Type B pancreatic cell (in vitro differentiated cells): ENCODE measurements at places on chromosomes 7 and 10. TPM values are rescaled to one million over a fixed set of nuclear protein-coding genes. Genes with fewer than 3 reads are reported as not detected.

GRCh38 chr10:130041451-130042371 is 68.9 kb downstream of the C10orf143 start:
- H3K36me3 ChIP-seq = no peaks in the 10 kb centered on the region
- no peaks in the 10 kb centered on the region for H3K4me1 ChIP-seq
- peaks cover 32% of the 10 kb centered on the region for H3K27me3 ChIP-seq
- H3K27ac ChIP-seq = no peak overlapping the region
- no peak for DNase-seq

DNA sequence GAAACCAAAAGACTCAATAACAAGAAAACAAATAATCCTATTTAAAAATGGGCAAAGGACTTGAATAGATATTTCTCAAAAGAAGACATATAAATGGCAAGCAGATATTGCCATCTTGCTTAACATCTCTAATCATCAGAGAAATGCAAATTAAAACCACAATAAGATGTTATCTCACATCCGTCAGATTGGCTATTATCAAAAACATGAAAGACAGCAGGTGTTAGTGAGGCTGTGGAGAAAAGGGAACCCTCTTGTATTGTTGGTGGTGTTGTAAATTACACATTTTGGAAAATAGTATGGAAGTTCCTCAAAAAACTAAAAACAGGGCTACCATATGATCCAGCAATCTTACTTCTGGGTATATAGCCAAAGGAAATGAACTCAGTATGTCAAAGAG is 25.7 kb downstream of the OPALIN start:
- no peaks in the 10 kb centered on the region for H3K4me1 ChIP-seq
- H3K4me3 ChIP-seq = no peak overlapping the region
- DNase-seq = no peak
- no peak overlapping the region for H3K27ac ChIP-seq

DNA sequence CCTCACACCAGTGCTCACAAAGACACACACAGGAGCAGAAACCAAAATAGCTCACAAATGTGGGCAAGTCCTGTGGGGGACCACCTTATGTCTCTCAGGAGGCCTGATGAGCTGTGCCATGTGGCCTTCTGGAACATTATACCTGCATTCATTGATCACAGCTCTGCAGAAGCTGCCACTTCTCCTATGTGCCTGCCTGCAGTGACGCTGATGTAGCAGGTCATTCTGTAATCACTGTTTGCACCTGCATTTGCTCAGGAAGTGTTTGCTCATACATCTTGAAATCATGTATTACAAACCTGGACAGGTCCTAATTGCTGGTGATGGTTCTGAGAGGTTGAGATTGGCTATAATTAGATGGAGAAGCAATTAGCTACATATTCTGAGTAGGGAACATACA is 310.2 kb downstream of the AUTS2 start:
- H3K4me3 ChIP-seq = no peak overlapping the region
- peaks cover 35% of the 10 kb centered on the region for H3K4me1 ChIP-seq
- no peak overlapping the region for H3K27ac ChIP-seq
- no peak for DNase-seq

- H3K4me1 ChIP-seq = peaks cover 9% of the 10 kb centered on the region
- H3K36me3 ChIP-seq = no peaks in the 10 kb centered on the region
- peaks cover 21% of the 10 kb centered on the region for H3K27me3 ChIP-seq
These were observed at the start of gene C10orf67 for GRCh38 chr10:23344241-23344841. Gene C10orf67 (minus strand): TSS chr10:23344797. CDS start chr10:23344774, 23 bp downstream.

GRCh38 chr10:118271671-118272070 is 70.5 kb downstream of the FAM204A start:
- no peaks in the 10 kb centered on the region for H3K36me3 ChIP-seq
- H3K4me1 ChIP-seq = peaks cover 11% of the 10 kb centered on the region
- DNase-seq = no peak
- peaks cover 47% of the 10 kb centered on the region for H3K27me3 ChIP-seq
- peak overlapping the region; percentile 47 for H3K4me3 ChIP-seq

- no peak for DNase-seq
- no peaks in the 10 kb centered on the region for H3K27me3 ChIP-seq
- H3K27ac ChIP-seq = no peak overlapping the region
- no peaks in the 10 kb centered on the region for H3K4me1 ChIP-seq
These were observed 608.0 kb downstream of the PHTF2 start for GRCh38 chr7:78406531-78406930.

- H3K27me3 ChIP-seq = no peaks in the 10 kb centered on the region
- peaks cover 3% of the 10 kb centered on the region for H3K36me3 ChIP-seq
- H3K4me1 ChIP-seq = peaks cover 9% of the 10 kb centered on the region
These were observed 481.1 kb downstream of the SEMA3D start for GRCh38 chr7:84705706-84706105.

DNA sequence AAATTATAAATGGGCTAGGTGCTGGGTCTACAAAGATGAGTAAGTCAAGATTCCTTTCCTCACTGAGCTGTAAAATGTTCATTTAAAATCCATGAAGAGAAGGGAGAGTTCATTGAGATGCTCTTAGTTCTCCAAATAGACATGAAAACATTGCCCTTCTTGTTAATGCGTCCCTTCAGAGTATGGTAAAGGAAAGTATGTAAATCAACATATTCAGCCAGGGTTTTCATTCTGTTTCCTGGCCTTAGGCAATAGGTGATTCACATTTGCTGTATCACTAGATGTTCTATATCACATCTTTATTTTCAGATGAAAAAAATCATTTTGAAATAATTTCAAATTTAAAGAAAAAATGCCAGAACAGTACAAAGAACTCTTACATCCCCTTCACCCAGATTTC is 5.4 kb downstream of the ANKIB1 start:
- H3K27ac ChIP-seq = no peak overlapping the region
- H3K36me3 ChIP-seq = peaks cover 25% of the 10 kb centered on the region
- H3K4me3 ChIP-seq = no peak overlapping the region
- DNase-seq = no peak
- no peaks in the 10 kb centered on the region for H3K27me3 ChIP-seq
- H3K4me1 ChIP-seq = peaks cover 19% of the 10 kb centered on the region

GRCh38 chr7:149669121-149669818 is 104.1 kb downstream of the ZNF467 start:
- H3K4me3 ChIP-seq = no peak overlapping the region
- H3K27ac ChIP-seq = no peak overlapping the region
- no peaks in the 10 kb centered on the region for H3K36me3 ChIP-seq
- no peak for DNase-seq
- H3K4me1 ChIP-seq = no peaks in the 10 kb centered on the region

DNA sequence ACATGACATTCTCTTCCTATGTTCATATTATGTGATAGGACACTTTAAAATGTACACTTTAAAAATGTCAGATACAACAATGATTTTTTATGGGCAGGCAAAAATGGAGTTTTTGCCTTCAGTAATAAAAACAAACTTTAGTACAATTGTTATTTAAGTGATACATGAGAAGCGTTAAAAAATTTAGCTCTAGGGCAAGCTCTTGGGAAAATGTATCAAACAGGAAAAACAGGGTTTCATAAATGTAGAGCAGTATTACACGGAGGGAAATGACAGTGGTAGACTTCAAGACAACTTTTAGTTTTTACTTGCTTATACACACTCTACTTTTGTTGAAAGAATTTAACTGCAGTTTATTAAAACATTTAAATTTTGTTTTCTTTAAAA is 1.5 kb downstream of the FHIP2A start:
- H3K27me3 ChIP-seq = no peaks in the 10 kb centered on the region
- peak overlapping the region; percentile 94 for H3K4me3 ChIP-seq
- peak overlapping the region; percentile 98 for H3K27ac ChIP-seq
- DNase-seq = no peak
- H3K4me1 ChIP-seq = peaks cover 32% of the 10 kb centered on the region

GRCh38 chr7:131586759-131587158 is 30.3 kb upstream of the PODXL start:
- H3K27me3 ChIP-seq = peaks cover 7% of the 10 kb centered on the region
- H3K27ac ChIP-seq = no peak overlapping the region
- H3K36me3 ChIP-seq = no peaks in the 10 kb centered on the region
- DNase-seq = no peak

DNA sequence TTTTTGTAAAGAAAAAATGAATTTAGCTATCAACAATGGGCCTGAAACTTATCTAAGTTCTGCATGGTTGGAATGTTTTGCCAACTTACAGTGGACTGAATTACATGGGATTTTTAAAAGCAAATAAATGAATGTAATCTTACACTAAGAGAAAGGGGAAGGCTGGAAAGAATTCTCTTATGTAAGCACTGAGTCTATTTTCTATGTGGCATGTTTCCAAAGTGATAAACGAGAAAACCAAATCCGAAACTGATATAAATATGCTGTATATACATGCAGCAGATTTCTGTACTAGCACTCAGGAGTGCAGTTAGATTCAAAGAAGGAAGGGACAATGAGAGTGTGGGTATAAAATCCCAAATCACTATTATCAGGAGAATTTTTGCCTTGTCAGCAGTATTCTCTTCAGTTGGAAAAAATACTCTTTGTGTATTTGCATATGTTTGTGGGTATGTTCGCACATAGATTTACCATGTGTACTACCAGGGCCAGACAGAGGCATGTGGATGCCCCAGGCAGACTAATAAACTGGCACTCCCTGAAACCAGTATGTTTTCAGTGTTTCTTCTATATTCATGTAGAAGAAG is 334.3 kb upstream of the SEMA3D start:
- H3K4me3 ChIP-seq = peak overlapping the region; percentile 5
- peak overlapping the region; percentile 53 for H3K27ac ChIP-seq
- no peaks in the 10 kb centered on the region for H3K36me3 ChIP-seq
- no peak for DNase-seq
- H3K27me3 ChIP-seq = no peaks in the 10 kb centered on the region

- no peaks in the 10 kb centered on the region for H3K27me3 ChIP-seq
- DNase-seq = no peak
- no peaks in the 10 kb centered on the region for H3K36me3 ChIP-seq
- H3K4me1 ChIP-seq = peaks cover 62% of the 10 kb centered on the region
- peak overlapping the region; percentile 36 for H3K4me3 ChIP-seq
These were observed 46.9 kb downstream of the UNC5B start for GRCh38 chr10:71259282-71259681.

DNA sequence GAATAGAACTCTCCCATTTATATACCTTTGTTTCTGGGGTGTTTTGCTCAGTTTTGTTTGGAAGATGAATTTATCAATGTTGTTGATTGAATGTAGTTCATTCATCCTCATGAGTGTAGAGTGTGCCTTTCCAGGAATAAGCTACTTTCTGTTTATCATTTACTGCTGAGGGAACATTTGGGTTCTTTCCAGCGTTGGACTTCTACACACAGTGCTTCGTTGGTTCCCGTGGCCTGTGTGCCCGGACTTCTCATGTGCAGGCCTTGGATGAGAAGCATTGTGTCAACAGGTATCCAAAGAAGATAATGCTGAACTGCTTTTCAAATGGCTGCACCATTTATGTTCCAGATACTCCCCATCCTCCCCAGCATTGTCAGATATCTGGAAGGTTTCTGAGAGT is 107.6 kb upstream of the TNS3 start:
- no peak for DNase-seq
- H3K27me3 ChIP-seq = no peaks in the 10 kb centered on the region
- H3K27ac ChIP-seq = no peak overlapping the region
- H3K4me1 ChIP-seq = peaks cover 26% of the 10 kb centered on the region

- DNase-seq = no peak
- H3K36me3 ChIP-seq = no peaks in the 10 kb centered on the region
- H3K4me1 ChIP-seq = peaks cover 7% of the 10 kb centered on the region
- H3K27ac ChIP-seq = no peak overlapping the region
- no peaks in the 10 kb centered on the region for H3K27me3 ChIP-seq
These were observed 7.1 kb upstream of the AQP1 start for GRCh38 chr7:30904561-30904960.

- no peak overlapping the region for H3K4me3 ChIP-seq
- no peak overlapping the region for H3K27ac ChIP-seq
- H3K27me3 ChIP-seq = no peaks in the 10 kb centered on the region
- no peak for DNase-seq
- no peaks in the 10 kb centered on the region for H3K4me1 ChIP-seq
- H3K36me3 ChIP-seq = no peaks in the 10 kb centered on the region
These were observed 1382.6 kb downstream of the GATA3 start for GRCh38 chr10:9437131-9437530.

DNA sequence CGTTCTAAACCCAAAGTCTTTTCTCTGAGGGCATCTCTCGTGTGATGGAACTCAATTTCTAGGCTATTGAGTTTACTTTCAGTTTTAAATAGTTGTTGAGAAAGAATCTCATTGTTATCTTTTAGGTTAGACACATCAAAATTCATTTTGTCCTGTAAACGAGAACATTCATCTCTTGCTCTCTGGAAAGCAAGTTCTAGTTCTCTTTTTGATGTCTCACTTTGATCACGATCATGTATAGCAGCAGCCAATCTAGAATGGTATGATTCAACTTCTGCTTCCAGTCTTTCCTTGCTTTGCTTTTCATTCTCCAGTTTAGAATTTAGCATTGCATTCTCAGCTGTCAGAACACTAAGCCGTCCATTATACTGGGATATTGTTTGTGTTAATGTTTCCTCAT is 65.1 kb downstream of the ANKRD26 start:
- no peak overlapping the region for H3K27ac ChIP-seq
- no peak for DNase-seq
- no peaks in the 10 kb centered on the region for H3K27me3 ChIP-seq
- H3K4me1 ChIP-seq = no peaks in the 10 kb centered on the region
- no peak overlapping the region for H3K4me3 ChIP-seq
- peaks cover 25% of the 10 kb centered on the region for H3K36me3 ChIP-seq

GRCh38 chr10:68606918-68607317 is 46.8 kb downstream of the TET1 start:
- H3K36me3 ChIP-seq = peaks cover 14% of the 10 kb centered on the region
- DNase-seq = no peak
- H3K27ac ChIP-seq = no peak overlapping the region
- peaks cover 19% of the 10 kb centered on the region for H3K4me1 ChIP-seq

DNA sequence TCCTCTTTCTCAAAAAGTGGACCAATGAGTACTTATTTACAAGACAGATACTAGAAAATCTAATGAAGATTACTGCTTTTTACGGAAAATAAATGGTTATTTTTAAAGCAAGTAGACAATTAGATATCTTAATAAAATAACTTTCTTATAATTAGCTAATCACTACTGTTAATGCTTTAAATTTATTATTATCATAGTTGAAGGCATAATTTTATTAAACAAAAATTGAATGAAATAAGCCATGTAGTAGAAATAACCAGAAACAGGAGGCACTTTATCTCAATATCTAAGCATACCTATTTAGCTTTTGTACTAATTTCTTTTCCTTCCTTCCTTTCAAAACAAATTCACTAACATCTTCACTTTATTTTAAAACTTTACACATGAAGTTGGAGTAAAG is 134.9 kb downstream of the CHCHD3 start:
- H3K27me3 ChIP-seq = no peaks in the 10 kb centered on the region
- peaks cover 5% of the 10 kb centered on the region for H3K36me3 ChIP-seq
- no peak for DNase-seq
- H3K27ac ChIP-seq = no peak overlapping the region
- no peak overlapping the region for H3K4me3 ChIP-seq

- DNase-seq = no peak
- H3K36me3 ChIP-seq = peaks cover 10% of the 10 kb centered on the region
- H3K4me1 ChIP-seq = peaks cover 22% of the 10 kb centered on the region
- peak overlapping the region; percentile 18 for H3K27ac ChIP-seq
- H3K27me3 ChIP-seq = no peaks in the 10 kb centered on the region
These were observed 6.1 kb upstream of the CPA4 start for GRCh38 chr7:130286881-130287280.

- peaks cover 18% of the 10 kb centered on the region for H3K4me1 ChIP-seq
- no peaks in the 10 kb centered on the region for H3K36me3 ChIP-seq
- H3K27ac ChIP-seq = no peak overlapping the region
- no peak overlapping the region for H3K4me3 ChIP-seq
These were observed 81.9 kb upstream of the FRMD4A start for GRCh38 chr10:14412624-14413023.

The PDZD7 gene
- 1.4 and 2.0 TPM in 2 replicates for total RNA-seq

The IFIT1B gene
- not detected in 2 replicates for total RNA-seq

The GDF2 gene
- total RNA-seq = not detected in 2 replicates

The FAM24B gene
- 1.2 TPM in 1 of 2 replicates, not detected in the other for total RNA-seq

The PON3 gene
- total RNA-seq = 0.17 and 1.2 TPM in 2 replicates

The ST8SIA6 gene
- 1.0 and 1.8 TPM in 2 replicates for total RNA-seq

The OR2A42 gene
- 0.10 TPM in 1 of 2 replicates, not detected in the other for total RNA-seq

The ZNF511 gene
- 39.7 and 51.9 TPM in 2 replicates for total RNA-seq

The PTN gene
- total RNA-seq = 16.2 and 271 TPM in 2 replicates

The SORCS1 gene
- total RNA-seq = 5.4 and 6.4 TPM in 2 replicates
